SK-N-DZ (cell line): ENCODE measurements at places on chromosomes 16 and 17.
A peak's percentile ranks its signal among the peaks of the same experiment; 100 is the strongest.

GRCh38 chr16:8611886-8612600, 9.5 kb upstream of the METTL22 start:
- no peak for DNase-seq

- DNase-seq, result no peak
Observed at GRCh38 chr17:77468897-77469296, 328.1 kb downstream of the SEC14L1 start.

DNA sequence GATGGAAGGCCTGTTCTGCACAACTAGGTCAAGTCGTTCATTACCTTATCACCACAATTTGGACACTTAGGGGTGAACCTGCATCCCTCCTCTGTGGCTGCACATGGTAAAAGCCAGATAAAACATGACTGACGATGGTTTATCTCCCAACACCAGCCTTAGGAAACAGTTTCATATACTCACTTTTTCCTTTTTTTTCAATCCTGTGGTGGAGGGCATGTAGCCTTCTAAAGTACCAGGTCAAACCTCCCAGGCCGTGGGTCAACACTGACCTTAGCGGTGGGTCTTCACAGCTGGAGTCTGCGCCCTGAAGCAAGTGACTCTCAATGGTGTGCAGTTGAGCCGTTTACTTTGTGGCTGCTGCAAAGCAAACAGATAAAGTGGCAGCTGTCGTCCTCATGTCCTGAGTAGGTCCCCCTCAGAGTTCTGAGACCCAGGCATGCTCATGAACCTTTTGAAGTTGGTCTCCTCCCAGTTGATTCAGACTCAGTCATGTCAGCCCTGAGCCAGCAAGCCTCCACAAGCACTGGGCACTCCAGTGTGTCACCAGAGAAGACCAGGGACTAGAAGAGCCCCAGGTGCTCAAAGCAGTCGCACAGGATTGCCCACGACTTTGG, 5.9 kb downstream of the FAHD1 start:
- no peak for DNase-seq

GRCh38 chr17:50120475-50121253, 9.3 kb downstream of the SAMD14 start:
- DNase-seq, result no peak

DNA sequence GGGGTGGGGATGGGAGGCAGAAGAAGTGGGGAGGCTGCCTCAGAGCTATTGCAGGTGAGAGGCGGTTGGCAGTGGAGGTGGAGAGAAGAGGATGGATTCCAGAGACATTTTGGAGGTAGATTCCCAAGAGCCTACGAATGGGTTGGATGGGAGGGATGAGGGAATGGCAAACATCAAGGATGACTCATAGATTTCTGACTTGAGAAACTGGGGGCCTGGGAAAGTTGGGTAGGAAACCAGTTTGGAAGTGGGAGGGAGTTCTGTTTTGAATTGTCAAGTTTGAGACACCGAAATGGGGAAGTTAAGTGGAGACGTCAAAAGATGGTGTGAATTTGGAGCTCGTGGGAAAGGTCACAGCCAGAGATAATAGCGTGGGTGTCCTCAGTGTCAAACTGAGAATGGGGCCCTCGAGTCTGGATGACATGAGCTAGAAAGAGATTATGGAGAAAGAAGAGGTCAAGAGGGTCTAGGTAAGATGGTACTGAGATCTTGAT, 6.2 kb upstream of the CYLD start:
- DNase-seq, result no peak

DNA sequence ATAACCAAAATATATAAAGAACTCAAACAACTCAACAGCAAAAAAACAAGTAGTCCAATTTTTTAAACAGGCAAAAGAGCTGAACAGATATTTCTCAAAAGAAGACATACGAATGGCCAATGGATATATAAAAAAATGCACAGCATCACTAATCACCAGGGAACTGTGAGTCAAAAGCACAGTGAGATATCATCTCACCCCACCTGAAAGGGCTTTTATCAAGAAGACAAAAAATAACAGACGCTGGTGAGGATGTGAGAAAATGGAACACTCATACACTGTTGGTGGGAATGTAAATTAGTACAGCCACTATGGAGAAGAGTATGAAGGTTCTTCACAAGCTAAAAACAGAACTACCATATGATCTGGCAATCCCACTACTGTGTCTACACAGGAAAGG, 7.4 kb downstream of the XYLT1 start:
- DNase-seq, result no peak

- DNase-seq, result no peak
Observed at GRCh38 chr16:78022347-78023060, at the start of gene CLEC3A. Gene CLEC3A, plus strand, starts transcription at chr16:78022548. Its CDS starts 79 bp downstream, at chr16:78022627.

- DNase-seq, result no peak
Observed at GRCh38 chr17:42253578-42253977, 22.6 kb downstream of the STAT5B start.

DNA sequence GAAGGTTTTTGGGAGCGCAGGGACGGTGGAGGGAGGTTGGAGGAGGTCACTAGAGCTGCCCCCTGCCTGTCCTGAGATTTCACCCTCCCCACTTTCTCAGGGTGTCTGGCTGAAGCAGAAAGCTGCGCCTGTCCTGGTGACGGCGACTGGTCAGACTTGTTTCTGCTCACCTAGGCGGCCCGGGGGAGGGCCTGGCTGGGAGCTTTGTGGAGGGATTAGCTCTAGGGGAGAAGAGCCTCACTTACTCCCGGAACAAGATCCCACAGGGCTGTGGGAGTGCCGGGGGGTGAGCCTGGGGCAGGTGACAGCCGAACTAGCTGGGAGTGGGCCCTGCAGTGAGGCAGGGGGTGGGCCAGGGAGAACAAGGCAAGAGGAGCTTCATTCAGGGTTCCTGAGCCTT, 11.5 kb downstream of the NHERF1 start:
- no peak for DNase-seq

- DNase-seq, result peak; percentile 75
Observed at GRCh38 chr17:67157732-67158639, 87.0 kb downstream of the HELZ start.

DNA sequence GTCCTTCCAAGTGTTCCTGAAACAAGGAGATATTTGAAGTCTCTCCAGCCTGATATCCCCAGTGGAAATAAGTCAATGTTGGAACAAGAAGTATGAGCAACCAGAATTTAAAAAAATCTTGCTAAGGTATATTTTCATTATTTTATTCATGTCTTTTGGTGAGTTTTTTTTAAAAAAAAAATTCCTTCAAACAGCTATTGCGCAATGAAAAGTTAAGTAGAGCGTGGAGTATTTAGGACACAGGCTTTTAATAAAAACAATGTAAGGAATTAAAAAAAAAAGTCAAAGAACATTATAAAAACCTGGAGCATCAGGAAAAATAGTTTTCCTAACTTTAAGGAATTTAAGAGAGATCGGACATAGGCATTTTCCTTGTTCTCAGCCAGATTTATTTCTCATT, 940.4 kb downstream of the KCNJ2 start:
- no peak for DNase-seq

DNA sequence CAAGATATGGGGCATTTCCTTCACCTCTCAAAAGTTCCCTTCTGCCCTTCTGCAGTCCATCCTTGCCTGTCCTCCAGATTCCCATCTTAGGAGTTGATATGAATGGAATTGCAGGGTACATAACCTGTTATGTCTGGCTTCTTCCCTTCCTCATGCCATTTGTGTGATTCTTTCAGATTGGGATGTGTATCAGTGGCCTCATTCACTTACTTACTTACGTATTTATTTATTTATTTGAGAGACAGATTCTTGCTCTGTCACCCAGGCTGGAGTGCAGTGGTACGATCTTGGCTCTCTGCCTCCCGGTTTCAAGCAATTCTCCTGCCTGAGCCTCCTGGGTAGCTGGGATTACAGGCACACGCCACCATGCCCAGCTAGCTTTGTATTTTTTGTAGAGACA, 6.2 kb upstream of the TMEM94 start:
- no peak for DNase-seq

GRCh38 chr16:49824593-49824992, 31.3 kb downstream of the ZNF423 start:
- no peak for DNase-seq

DNA sequence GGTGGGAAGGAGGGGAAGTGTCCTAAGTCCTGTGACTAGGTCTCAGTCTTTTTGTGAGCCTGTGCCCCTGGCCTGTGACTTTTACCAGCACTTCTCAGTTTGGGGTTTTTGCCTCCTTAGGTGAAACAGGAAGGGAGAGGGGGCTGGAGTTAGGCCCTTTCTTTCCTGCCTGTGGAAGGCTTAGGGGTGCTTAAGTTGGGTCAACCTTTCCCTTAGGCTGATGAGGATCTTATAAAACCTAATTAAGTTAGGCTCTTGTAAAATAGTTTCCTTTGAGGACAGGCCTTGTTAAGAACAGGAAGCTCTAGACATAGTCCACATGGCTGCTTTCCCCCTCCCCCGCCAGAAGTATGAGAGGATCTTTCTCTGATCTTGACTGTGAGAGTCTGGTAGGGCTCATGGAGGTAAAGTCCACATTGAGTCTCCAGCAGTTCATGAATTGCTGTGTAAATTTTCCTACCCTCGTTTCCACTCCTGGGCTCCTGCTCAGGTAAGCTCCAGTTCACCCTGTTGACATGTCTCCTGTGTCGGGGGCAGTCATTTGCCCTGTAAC, 17.0 kb upstream of the DNASE1 start:
- peak; percentile 68 for DNase-seq

GRCh38 chr16:14074544-14074943, 3.4 kb downstream of the MRTFB start:
- no peak for DNase-seq

DNA sequence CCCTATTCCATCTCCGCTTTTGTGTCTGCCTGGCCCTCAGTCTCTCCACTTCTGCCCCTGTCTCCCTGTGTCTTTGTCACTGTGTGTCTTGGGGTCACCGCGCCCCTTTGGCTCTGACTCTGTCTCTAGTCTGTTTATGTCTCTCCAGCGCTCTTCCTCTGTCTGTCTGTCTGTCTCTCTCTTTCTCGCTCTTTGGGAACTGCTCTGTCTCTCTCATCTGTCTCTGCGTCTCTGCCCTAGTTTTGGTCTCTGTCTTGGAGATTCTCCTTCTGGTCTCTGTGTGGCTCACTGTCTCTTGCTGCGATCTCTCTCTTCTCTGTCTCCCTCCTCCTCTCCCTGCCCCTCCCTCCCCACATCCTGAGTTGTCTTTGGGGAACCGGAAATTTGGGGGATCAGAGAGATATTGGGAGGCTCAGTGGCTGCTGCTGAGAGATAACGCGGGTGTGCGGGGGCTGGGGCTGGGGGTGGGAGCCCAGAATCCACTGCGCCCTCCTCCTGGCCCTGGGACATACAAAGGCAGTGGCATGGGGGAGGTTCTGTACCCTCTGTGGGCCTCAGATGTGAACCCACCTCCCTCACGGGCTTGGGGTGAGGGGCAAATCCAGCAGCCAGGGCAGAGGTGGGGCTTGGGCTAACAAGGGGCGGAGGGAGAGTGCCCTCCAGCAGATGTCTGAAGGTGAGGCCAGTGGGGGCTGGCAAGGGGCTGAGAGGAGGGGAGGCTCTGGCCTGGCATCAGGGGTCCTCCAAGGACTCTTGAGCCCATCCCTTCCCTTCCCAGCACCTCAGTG, 24.4 kb downstream of the LAT start:
- DNase-seq, result no peak

DNA sequence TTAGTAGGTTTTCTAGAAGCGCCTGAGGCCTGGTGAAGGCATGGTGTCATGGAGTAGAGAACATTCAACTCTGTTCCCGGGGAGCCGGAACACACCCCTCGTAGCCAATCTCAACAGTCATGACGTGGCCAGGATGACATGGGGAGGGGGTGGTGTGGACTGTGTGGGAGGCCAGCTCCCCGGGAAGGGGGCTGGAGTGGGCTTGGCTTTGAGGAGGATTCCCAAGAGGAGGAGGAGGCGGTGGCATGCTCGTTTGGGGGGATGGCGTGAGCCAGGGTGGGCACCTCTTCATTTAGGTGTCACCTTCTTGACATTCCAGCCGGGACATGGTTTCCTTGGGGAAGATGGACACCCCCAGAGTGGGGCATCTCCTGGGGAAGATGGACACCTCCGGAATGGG, 257.5 kb downstream of the SEC14L1 start:
- no peak for DNase-seq

- DNase-seq, result no peak
Observed at GRCh38 chr17:27896701-27897100, 3.5 kb upstream of the LYRM9 start.

GRCh38 chr17:31854672-31855071, 4.4 kb downstream of the COPRS start:
- DNase-seq, result no peak

- peak; percentile 45 for DNase-seq
Observed at GRCh38 chr16:22007509-22008214, at the start of gene MOSMO. Gene MOSMO, plus strand, starts transcription at chr16:22008111. Its CDS starts 191 bp downstream, at chr16:22008302.

DNA sequence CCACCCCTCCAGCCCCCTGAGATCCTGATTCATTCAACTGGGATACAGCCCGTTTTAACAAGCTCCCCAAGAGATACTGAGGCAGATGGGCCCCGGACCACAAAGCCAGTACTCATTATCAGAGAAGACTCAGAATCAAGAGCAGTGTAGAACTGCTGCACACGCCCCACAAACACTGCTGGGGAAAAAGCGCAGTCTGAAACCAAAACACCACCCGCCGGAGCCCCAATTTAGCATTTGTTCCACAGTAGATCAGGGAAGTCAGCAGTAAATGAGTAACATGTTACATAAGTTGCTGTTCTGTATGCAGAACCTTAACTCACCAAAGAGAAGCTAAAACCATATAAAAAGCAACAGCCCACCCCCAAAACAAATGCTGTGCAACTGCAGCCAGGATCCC, 123.6 kb downstream of the CDYL2 start:
- no peak for DNase-seq

DNA sequence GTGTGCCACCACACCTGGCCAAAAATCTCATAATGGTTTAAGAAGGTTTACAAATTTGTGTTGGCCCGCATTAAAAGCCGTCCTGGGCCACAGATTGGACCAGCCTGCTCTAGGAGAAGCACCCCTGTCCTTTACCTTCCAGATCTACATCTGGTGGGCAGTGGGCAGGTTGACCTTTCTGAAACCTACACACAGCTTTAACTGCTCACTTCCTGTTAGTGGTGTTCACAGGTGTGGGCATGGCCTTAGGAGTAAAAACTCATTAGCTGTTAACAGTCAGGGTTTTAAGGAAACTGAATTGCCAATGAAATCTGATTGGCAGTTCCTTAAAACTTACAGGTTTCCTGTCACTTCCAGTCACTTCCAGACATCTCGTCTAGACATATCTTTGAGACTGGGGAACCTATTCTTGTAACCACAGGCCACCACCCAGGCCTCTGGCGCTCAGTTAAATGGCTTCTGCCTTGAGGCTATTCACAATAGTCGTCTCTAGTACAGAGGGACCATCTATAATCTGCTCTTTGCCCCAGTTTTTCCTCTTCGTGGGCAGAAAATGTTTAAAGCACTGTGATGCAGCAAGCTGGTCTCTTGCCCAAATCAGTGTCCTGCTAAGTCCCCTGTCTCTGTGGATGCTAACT, 29.3 kb downstream of the GNGT2 start:
- DNase-seq, result no peak
